ENCODE measurements at places on chromosomes 13 and 19.

- peak; percentile 74 for DNase-seq
These were observed 133.9 kb downstream of the DCT start for GRCh38 chr13:94345374-94346195.

- DNase-seq = peak; percentile 91
These were observed 1635.4 kb upstream of the SLC10A2 start for GRCh38 chr13:104701591-104701990.

DNA sequence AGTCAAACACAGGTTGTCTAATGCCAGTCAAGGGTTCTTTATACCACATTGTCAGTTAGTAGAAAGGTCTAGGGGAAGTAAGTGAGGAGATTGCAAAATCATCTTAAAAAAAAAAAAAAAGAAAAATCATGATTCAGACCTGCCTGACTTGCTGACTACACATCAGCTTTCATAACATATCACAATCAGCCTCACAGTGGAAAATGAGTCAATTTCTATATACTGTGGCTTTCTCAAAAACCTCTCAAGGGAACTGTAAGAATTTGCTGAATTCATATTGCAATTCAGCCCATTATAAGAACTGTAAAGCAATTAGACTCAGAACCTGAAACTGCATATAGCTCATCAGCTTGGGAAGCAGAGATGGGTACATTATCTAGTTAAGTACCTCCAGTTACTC lies 75.3 kb upstream of the GPC6 start:
- DNase-seq = no peak

- DNase-seq = no peak
These were observed 4.8 kb downstream of the ATP4A start for GRCh38 chr19:35558400-35559280.

GRCh38 chr13:111005364-111005763 lies 90.5 kb upstream of the ANKRD10 start:
- DNase-seq = no peak

- no peak for DNase-seq
These were observed 163.7 kb downstream of the TBC1D4 start for GRCh38 chr13:75318138-75318833.

- no peak for DNase-seq
These were observed 25.2 kb upstream of the IGSF23 start for GRCh38 chr19:44587963-44588770.

- DNase-seq = no peak
These were observed 7.0 kb downstream of the ABHD8 start for GRCh38 chr19:17296273-17296672.

DNA sequence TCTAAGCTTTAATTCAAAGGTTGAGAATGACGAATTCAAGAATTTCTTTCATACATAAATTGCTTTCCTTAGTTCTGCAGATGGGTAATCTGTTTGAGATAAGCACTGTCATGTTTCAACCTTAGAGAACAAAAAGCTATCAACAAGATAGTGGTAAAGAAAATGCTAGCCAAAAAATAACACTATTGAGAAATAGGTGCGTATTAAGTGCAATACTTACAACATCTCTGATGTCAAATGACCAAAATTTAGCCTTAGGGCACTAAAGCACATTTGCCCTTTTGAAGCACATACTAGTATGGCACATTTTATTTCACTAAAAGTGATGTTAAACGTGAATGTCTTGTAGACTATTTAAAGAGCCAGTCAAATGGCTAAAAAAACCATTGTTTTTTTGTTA lies 4.9 kb downstream of the KBTBD6 start:
- DNase-seq = no peak

- DNase-seq = no peak
These were observed 8.2 kb upstream of the ANKRD10 start for GRCh38 chr13:110923086-110923485.

- DNase-seq = no peak
These were observed 75.3 kb downstream of the TEX29 start for GRCh38 chr13:111395511-111396393.

- DNase-seq = no peak
These were observed 45.6 kb upstream of the ZNF562 start for GRCh38 chr19:9720541-9720940.

DNA sequence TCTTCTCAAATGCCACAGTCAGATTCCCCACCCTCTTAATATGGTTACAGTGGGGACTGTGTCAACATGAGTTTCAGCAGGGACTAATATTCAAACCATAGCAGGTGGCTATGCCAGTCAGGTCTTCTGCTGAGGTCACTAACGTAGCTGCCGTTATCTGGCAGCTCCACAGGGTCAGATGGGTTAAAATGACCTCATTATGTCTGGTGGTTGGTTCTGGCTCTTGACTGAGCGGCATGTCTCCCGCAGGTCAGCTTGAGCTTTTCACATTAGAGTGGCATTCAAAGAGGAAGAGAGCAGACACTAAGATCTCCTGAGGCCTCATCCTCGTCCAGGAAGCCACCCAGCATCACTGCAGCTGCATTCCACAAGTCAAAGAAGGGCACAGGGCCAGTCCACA lies 21.4 kb upstream of the IPO5 start:
- DNase-seq = no peak

DNA sequence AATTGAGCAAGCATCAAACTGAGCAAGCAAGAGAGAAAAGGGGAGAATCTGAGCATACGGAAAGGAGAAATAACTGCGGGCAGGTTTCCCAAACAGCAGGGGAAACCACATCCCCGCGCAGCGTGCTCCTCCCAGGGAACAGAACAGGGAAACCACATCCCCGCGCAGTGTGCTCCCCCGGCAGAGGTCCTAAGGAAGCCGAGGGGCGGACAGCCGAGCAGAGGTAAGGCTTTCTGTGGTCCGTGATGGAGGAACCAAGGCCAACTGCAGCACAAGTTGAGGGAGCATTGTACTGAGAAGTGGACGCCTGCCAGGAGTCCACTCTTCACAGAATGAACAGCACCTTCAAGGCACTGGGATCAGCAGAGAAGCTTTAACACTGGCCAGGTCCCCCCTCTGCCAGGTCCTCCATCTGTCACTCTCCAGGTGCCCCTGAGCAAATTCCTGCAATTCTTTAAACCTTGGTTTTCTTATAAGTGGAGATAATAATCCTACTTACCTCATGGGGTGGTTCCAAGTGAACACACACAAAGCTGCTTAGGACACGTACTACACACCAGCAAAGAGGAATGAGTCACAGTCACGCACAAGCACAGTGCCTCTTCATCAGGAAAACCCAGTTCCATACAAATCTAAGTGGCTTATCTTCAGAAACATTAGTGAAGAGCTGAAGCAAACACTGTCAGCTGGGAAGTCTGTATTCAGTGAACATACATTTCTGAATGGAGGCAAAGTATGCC lies 23.0 kb upstream of the LAMP1 start:
- no peak for DNase-seq

DNA sequence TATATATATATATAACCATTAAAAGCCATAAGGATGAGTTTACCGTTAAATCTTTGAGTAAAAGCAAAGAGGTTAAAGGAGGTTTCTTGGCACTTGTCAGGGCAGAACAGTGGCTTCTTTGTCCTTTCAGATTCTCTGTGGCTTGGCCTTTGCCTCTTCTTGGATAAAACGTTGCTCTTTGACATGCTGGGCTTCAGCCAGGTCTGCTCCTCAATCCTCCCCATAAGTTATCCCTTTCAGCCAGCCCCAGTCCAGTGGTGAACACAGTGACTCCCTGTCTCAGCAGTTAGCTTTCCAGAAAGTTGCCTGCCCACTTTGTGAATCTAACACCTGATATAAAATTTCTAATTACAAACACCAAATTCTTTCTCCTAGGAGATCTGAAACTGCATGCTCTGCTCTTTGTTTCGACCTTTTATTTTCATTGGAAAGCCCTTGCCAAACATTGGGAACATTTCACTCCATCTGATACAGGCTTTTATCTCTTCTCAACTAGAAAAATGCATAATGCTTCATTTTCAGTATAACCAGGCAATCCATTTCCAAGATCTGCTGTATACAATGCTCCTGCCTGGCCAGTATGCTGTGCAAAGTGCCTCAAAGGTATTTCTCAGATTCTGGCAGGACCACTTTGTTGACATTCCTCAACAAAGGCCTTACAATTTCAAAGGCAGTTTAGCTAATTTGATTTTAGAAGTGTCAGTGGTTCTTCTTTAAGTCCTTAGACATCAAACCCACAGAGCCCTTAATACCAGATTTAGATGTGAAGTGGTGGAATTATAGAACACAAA lies 16.2 kb upstream of the MED4 start:
- DNase-seq = no peak

DNA sequence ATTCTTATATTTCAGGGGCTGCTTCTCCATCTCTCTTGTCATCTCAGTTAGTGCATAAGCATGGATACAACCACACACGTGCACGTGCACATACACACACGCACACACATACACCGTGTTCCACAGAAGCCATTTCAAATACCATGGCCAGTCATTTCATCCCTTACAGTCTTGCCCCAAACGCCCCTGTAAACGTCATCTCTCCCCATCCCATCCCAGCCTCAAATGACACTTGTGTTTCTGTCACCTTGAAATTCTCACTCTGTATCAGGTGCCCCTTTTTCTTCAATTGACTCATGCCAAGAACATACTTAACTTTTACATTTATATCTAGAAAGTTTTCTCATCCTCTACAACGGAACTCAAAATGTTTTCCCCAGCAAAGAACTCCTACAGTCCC lies 220.5 kb downstream of the IRS2 start:
- DNase-seq = no peak

GRCh38 chr19:35755131-35755549 lies 1.7 kb downstream of the HSPB6 start:
- DNase-seq = no peak

GRCh38 chr13:71863254-71863865 lies 3.6 kb downstream of the DACH1 start:
- no peak for DNase-seq

GRCh38 chr13:114140131-114140905 lies 7.9 kb upstream of the RASA3 start:
- DNase-seq = no peak

DNA sequence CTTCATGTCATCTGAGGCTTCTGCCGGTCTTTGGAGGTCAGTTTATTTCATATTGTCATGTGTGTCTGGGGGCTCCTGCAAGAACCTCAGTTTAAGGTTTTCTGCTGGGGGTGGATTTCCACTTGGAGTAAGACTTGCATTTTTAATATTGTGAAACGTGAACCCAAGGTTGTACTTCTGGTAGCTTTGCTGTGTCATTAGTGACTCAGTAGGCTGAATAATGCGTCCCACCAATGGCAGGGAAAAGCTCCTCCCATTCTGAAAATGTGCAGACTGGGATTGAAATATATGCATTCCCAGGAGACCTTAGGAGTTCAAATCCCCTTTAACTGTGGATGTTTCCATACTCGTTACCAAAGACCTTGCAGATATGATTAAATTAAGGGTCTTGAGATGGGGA lies 46.2 kb downstream of the ING1 start:
- DNase-seq = no peak

DNA sequence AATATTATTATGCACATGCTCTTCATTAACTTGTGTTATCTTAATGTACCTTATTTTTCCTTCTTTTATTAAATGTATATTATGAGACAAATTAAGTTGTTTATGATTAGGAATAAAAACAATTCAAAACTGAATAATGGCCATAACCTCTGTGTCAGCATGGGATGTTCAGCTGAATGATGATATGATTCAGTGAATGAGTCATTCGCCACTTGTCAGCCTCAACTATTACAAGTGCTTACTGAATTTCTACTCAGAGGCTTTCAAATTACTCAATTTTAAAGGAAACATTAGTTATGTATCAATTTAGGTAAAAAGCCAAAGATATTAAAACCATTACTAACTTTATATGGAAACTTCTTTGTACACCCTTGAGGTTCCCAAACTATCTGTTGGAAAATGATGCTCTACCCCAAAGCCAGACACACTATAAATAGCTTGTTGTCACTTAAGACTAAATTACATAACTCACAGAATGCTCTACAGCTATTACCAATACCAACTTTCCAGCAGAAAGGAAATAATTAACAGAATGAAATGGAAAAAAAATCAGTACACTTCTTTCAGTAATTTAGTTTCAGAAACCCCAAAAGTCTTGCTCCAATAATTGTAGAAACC lies 14.4 kb downstream of the LIG4 start:
- DNase-seq = no peak

GRCh38 chr13:75838366-75839005 lies 202.4 kb downstream of the LMO7 start:
- DNase-seq = no peak

GRCh38 chr19:3450796-3451411 lies 29.4 kb downstream of the SMIM24 start:
- no peak for DNase-seq

GRCh38 chr13:113288880-113289279 lies 8.2 kb upstream of the LAMP1 start:
- no peak for DNase-seq

DNA sequence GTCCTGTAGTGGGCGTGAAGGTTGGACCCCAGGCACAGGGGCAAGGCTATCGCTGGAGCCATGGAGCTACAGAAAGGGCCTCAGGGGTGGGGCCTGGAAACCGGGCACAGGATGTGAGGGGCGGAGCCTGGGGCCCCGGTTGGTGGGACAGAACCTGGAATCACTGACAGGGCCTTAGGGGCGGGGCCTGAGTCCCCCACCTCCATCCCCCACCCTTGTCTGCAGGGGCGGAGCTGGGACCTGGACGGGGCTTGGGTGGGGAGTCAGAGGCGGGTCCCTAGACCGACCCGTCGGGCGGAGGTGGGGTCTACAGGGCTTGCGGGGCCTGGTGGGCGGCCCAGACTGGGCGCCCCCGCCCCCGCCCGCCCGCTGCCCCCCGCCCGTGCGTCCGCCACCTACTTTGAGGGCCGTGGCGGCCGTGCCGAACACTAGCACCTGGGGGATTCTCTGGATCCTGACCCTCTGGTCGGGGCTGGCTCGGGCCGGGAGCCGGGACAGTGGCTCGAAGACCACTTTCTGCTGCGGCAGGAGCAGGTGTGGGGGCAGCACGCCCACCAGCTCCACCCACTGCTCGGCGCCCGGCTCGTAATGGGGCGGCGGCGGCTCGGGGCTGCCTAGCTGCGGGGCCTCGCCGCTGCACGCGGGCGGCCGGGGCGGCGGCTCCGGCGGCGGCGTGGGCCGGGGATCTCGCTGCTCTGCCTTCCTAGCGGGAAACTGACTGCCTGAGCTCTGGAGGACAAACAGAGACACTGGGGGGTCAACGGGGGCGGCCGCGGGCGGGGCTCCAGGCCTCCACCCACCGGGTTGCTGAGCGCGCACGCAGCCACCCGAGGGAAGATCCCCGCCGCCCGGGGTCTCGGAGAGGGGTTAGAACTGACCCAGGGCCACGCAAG lies 26.3 kb downstream of the DCAF15 start:
- no peak for DNase-seq

DNA sequence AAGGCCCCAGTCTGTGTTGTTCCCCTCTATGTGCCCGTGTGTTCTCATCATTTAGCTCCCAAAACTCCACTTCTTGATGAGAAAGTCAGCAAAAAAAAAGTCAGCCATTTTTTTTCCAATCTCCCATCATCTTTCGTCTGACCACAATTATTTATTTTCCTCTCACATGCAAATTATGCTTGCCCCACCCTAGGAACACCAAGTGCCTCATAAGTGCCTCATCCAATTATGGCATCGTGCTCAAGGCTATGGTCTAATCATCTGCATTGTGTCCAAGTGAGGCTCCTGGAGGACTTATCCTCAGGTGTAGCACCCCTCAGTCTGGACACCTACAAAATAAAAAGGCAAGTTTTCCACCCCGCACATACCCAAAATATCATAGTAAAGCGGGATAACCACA lies 20.8 kb upstream of the IPO5 start:
- DNase-seq = no peak

- DNase-seq = no peak
These were observed 17.7 kb downstream of the ZNF160 start for GRCh38 chr19:53085496-53085895.

GRCh38 chr13:39516096-39516495 lies 86.9 kb downstream of the LHFPL6 start:
- DNase-seq = no peak

Measured in NCI-H187 treated with DMSO at 0.1 percent for 48 hours (cell line).